ENCODE measurements at places on chromosomes 7 and 10. TPM values are rescaled to one million over a fixed set of nuclear protein-coding genes. Genes with fewer than 3 reads are reported as not detected.

FXYD4 gene
- total RNA-seq: not detected

RAB19 gene
- 0.33 TPM for total RNA-seq

INMT gene
- total RNA-seq: not detected

C7orf57 gene
- 0.13 TPM for total RNA-seq

PLXDC2 gene
- 30.4 TPM for total RNA-seq

MACC1 gene
- total RNA-seq: 0.38 TPM

SERPINE1 gene
- 564 TPM for total RNA-seq

NRCAM gene
- 0.98 TPM for total RNA-seq

ERVW-1 gene
- total RNA-seq: not detected

ANKRD30A gene
- total RNA-seq: not detected

SPDYE2 gene
- not detected for total RNA-seq

LRIT1 gene
- total RNA-seq: not detected

OR2A5 gene
- total RNA-seq: not detected

ARHGAP21 gene
- 33.1 TPM for total RNA-seq

SLC29A4 gene
- total RNA-seq: 4.2 TPM

TSPAN33 gene
- 40.3 TPM for total RNA-seq

CALHM1 gene
- not detected for total RNA-seq

POLR2J gene
- total RNA-seq: 62.1 TPM

FLNC gene
- 232 TPM for total RNA-seq

SFXN2 gene
- 7.2 TPM for total RNA-seq

CTAGE8 gene
- total RNA-seq: 1.6 TPM

ANKRD7 gene
- 1.6 TPM for total RNA-seq

TACC2 gene
- 14.7 TPM for total RNA-seq

PSMC2 gene
- 70.1 TPM for total RNA-seq

DLX5 gene
- not detected for total RNA-seq

CALML3 gene
- total RNA-seq: not detected

FERD3L gene
- not detected for total RNA-seq

PDE6C gene
- total RNA-seq: not detected

PAX4 gene
- total RNA-seq: not detected

TPST1 gene
- total RNA-seq: 28.8 TPM

CHST3 gene
- total RNA-seq: 45.5 TPM

ENO4 gene
- total RNA-seq: 2.3 TPM

CPA1 gene
- not detected for total RNA-seq

SLC26A5 gene
- not detected for total RNA-seq

NDUFB2 gene
- total RNA-seq: 205 TPM

CTAGE4 gene
- total RNA-seq: 0.65 TPM

PRKG1 gene
- 0.49 TPM for total RNA-seq

GFRA1 gene
- total RNA-seq: 25.3 TPM

FEZF1 gene
- not detected for total RNA-seq

SPDYE2B gene
- not detected for total RNA-seq

TFPI2 gene
- 15.0 TPM for total RNA-seq

MSMB gene
- total RNA-seq: not detected

AASS gene
- 14.3 TPM for total RNA-seq

CYP3A7 gene
- total RNA-seq: not detected

STAG3 gene
- total RNA-seq: 0.33 TPM

GPR37 gene
- 16.0 TPM for total RNA-seq

GIMAP1 gene
- not detected for total RNA-seq

PCDH15 gene
- 0.51 TPM for total RNA-seq

CTNNA3 gene
- not detected for total RNA-seq

BNIP3 gene
- 44.9 TPM for total RNA-seq

TMEM243 gene
- total RNA-seq: 30.3 TPM

ZCCHC24 gene
- 10.3 TPM for total RNA-seq

SDHAF3 gene
- total RNA-seq: 8.9 TPM

HMX3 gene
- not detected for total RNA-seq

DNAJB9 gene
- 26.9 TPM for total RNA-seq

EMX2 gene
- total RNA-seq: 2.3 TPM

CNPY1 gene
- not detected for total RNA-seq

Data from mesangial cell (primary cell).